Effector memory CD4-positive, alpha-beta T cell (primary cell): ENCODE measurements at places on chromosomes 11 and 22.

GRCh38 chr11:62151737-62152102 is 27.9 kb downstream of the INCENP start:
- no peaks in the 10 kb centered on the region for H3K4me1 ChIP-seq
- no peak overlapping the region for H3K4me3 ChIP-seq
- no peak overlapping the region for H3K27ac ChIP-seq

- no peak for DNase-seq
- H3K36me3 ChIP-seq: no peaks in the 10 kb centered on the region
- no peak overlapping the region for H3K27ac ChIP-seq
These were observed 2.0 kb upstream of the ASCL2 start for GRCh38 chr11:2272228-2272945.

DNA sequence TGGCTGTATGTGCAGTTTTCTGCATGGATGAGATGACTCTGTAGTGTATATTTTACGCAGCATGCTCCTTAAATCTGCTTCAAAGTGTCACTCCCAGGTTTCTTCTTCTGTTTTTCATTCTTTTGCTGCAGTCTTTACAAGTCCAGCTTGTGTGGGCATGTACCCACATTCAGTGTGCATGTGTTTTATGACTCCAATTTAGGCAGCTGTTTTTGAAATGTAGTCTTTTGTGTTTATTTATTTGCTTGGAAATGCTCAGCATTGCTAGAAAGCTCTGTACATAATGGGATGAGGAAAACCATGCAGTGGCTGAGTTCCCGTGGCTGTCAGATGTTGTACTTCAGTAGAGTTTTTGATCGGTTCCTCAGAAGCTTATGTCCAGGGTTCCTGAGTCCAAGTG is 138.5 kb downstream of the ARHGAP42 start:
- no peak for DNase-seq
- H3K4me1 ChIP-seq: no peaks in the 10 kb centered on the region
- H3K27me3 ChIP-seq: no peaks in the 10 kb centered on the region
- no peaks in the 10 kb centered on the region for H3K36me3 ChIP-seq
- no peak overlapping the region for H3K4me3 ChIP-seq

GRCh38 chr11:100546714-100547113 is 140.4 kb upstream of the ARHGAP42 start:
- H3K27me3 ChIP-seq: no peaks in the 10 kb centered on the region
- no peak overlapping the region for H3K4me3 ChIP-seq
- H3K4me1 ChIP-seq: no peaks in the 10 kb centered on the region
- no peak for DNase-seq

- H3K4me3 ChIP-seq: no peak overlapping the region
- no peaks in the 10 kb centered on the region for H3K36me3 ChIP-seq
- no peak for DNase-seq
- no peak overlapping the region for H3K27ac ChIP-seq
- peaks cover 11% of the 10 kb centered on the region for H3K27me3 ChIP-seq
These were observed 2.7 kb upstream of the SEC14L4 start for GRCh38 chr22:30508216-30508615.

DNA sequence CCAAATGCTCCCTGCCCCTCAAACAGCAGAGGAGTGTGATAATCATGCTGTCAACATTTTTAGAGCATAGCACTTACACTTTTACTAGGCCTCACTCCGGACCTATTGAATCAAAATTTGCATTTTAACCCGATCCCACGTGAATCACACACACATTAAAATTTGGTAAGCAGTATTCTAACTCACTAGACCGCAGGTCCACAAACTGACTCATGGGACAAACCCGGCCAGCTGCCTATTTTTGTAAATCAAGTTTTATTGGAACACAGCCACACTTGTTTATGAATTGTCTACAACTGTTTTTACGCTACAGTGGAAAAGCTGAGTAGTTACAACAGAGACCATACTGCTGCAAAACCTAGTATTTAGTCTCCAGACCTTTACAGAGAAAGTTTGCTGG is 43.3 kb downstream of the SNX19 start:
- H3K27ac ChIP-seq: no peak overlapping the region
- H3K27me3 ChIP-seq: no peaks in the 10 kb centered on the region
- H3K4me1 ChIP-seq: no peaks in the 10 kb centered on the region
- no peak for DNase-seq
- H3K4me3 ChIP-seq: no peak overlapping the region
- H3K36me3 ChIP-seq: peaks cover 37% of the 10 kb centered on the region

DNA sequence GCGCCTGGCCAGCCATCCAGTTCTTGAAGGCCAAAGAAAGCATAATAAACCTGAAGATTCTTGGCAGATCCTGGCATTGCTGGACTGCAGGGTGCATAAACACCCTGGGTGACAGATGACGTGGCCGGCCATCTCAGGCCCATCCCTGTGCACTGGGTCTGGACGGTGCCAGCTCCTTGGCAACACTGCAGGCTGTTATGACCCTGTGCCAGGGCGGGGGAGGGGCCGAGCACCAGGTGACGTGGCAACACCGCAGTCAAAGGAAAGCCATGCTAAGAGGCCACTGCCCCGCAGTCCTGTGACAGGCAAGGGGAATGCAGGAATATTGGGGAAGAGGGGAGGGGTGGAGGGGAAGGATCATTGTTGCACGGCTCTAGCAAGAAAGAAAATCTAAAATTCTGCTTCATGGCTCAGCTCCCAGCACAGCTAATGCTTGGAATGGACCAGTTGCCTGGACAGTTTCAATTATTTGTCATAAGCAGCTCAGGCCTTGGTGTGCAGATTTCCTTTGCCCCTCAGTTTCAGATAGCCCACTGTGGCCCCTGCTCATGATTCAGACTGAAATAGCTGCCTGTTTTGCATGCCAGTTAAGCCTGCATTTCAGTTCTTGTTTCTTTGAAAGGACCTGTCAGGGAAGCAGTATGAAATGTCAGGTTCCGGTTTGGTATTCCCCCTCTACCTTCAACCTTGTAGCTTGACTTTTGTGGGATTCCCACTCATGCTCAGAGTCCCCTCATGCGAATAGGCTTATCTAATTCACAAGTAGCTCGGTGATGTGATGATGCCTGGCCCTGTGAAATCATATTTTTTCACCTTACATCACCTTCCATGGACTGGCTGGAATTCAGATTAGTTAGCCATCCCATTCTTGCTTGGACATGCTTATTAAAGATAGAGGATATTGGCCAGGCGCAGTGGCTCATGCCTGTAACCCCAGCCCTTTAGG is 29.7 kb upstream of the DDX6 start:
- H3K4me3 ChIP-seq: no peak overlapping the region
- H3K27ac ChIP-seq: no peak overlapping the region
- H3K4me1 ChIP-seq: peaks cover 6% of the 10 kb centered on the region
- no peak for DNase-seq

GRCh38 chr11:123755813-123756212 is 1.5 kb upstream of the OR6X1 start:
- no peaks in the 10 kb centered on the region for H3K27me3 ChIP-seq
- H3K4me1 ChIP-seq: no peaks in the 10 kb centered on the region
- no peak overlapping the region for H3K27ac ChIP-seq
- no peaks in the 10 kb centered on the region for H3K36me3 ChIP-seq
- DNase-seq: no peak

GRCh38 chr11:14448240-14448639 is 51.4 kb downstream of the COPB1 start:
- H3K27me3 ChIP-seq: no peaks in the 10 kb centered on the region
- no peak overlapping the region for H3K4me3 ChIP-seq
- no peaks in the 10 kb centered on the region for H3K4me1 ChIP-seq
- H3K36me3 ChIP-seq: no peaks in the 10 kb centered on the region
- no peak overlapping the region for H3K27ac ChIP-seq
- DNase-seq: no peak

DNA sequence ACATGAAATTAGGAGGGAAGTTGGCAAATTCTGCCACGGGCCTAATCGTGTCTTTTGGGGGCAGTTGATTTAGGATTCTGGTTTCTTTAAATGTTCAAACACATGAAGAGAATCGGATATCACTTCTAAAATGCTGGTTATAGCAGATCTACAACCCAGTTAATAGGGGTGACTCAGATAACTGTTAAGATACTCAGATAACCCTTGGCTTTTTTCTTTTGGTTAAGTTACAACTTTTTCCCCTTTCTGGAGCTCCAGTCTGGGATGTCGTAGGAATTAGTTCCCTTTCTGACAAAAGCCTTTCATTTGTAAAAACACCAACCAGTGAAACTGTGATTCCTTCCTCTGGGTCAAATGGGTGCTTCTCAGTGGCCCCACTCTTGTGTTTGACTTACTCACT is 976 bp downstream of the DEPDC7 start:
- H3K4me1 ChIP-seq: peaks cover 7% of the 10 kb centered on the region
- H3K27ac ChIP-seq: no peak overlapping the region
- DNase-seq: no peak
- peaks cover 7% of the 10 kb centered on the region for H3K27me3 ChIP-seq
- peak overlapping the region; percentile 59 for H3K4me3 ChIP-seq

- H3K4me3 ChIP-seq: no peak overlapping the region
- H3K27ac ChIP-seq: no peak overlapping the region
- H3K27me3 ChIP-seq: no peaks in the 10 kb centered on the region
- H3K36me3 ChIP-seq: no peaks in the 10 kb centered on the region
- no peaks in the 10 kb centered on the region for H3K4me1 ChIP-seq
These were observed 45.0 kb upstream of the FIBIN start for GRCh38 chr11:26948881-26949280.

DNA sequence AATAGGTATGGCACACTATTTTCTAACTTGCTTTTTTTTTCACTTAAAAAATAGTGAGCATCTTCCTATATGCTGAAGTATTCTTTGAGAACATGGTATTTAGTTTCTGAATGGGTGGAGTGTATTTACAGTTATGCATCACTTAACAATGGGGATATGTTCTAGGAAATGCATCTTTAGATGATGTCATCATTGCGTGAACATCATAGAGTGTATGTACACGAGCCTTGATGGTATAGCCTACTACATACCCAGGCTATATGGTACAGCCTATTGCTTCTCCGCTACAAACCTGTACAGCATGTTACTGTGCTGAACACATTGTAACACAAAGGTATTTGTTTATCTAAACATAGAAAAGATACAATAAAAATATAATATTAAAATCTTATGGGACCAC is 124.3 kb upstream of the ASPHD2 start:
- H3K4me1 ChIP-seq: no peaks in the 10 kb centered on the region
- H3K27me3 ChIP-seq: no peaks in the 10 kb centered on the region
- H3K27ac ChIP-seq: no peak overlapping the region
- DNase-seq: no peak

- H3K27ac ChIP-seq: no peak overlapping the region
- H3K27me3 ChIP-seq: no peaks in the 10 kb centered on the region
- H3K36me3 ChIP-seq: no peaks in the 10 kb centered on the region
- H3K4me1 ChIP-seq: peaks cover 5% of the 10 kb centered on the region
- DNase-seq: no peak
These were observed 7.6 kb upstream of the MUC5AC start for GRCh38 chr11:1150116-1150515.

- H3K4me3 ChIP-seq: no peak overlapping the region
- H3K27ac ChIP-seq: no peak overlapping the region
- DNase-seq: no peak
- H3K36me3 ChIP-seq: no peaks in the 10 kb centered on the region
- H3K4me1 ChIP-seq: no peaks in the 10 kb centered on the region
These were observed 87.6 kb upstream of the LINC01488 start for GRCh38 chr11:69393865-69394233.

GRCh38 chr11:40027720-40028119 is 1431.7 kb downstream of the LRRC4C start:
- no peaks in the 10 kb centered on the region for H3K4me1 ChIP-seq
- H3K4me3 ChIP-seq: no peak overlapping the region
- H3K27me3 ChIP-seq: no peaks in the 10 kb centered on the region
- H3K36me3 ChIP-seq: no peaks in the 10 kb centered on the region
- H3K27ac ChIP-seq: no peak overlapping the region

- peaks cover 17% of the 10 kb centered on the region for H3K4me1 ChIP-seq
- no peaks in the 10 kb centered on the region for H3K36me3 ChIP-seq
- no peak for DNase-seq
These were observed 2.6 kb upstream of the GNAZ start for GRCh38 chr22:23067691-23068090.

DNA sequence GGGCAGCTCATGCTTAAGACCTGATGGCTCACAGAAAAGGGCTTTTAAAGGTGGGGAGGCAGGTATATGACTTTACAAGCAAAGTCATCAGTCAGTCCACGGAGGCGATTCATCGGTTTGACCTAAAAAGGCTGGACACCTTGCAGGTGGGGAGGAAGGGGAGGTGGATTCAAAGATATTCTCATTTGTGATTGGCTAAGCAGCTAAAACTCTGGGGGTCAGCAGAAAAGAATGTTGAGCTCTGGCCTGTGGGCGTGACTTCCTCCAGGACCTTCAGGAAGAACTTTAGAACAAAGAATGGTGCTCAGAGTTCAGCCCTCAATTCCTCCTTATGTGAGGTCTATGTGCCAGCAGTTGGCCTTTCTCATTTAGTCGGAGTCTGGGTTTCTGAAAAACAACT is 78.3 kb upstream of the LMO1 start:
- H3K27me3 ChIP-seq: no peaks in the 10 kb centered on the region
- H3K4me3 ChIP-seq: no peak overlapping the region
- H3K27ac ChIP-seq: no peak overlapping the region
- H3K4me1 ChIP-seq: no peaks in the 10 kb centered on the region

DNA sequence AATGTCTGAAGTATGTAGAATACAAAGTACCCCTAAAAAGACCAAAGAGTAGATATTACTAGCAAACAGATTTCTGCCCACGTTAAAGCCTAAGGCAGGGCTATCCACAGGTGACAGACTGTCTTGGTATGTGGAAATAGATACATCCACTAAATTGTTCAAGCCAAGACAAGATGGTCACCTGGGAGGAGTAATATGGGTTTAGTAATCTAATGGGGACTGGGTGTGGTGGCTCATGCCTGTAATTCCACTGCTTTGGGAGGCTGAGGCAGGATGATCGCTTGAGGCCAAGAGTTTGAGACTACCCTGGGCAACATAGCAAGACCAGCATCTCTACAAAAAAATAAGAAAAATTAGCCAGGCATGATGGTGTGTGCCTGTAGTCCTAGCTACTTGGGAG is 7.5 kb downstream of the SGSM3 start:
- no peak for DNase-seq
- H3K36me3 ChIP-seq: no peaks in the 10 kb centered on the region
- H3K27ac ChIP-seq: no peak overlapping the region
- no peak overlapping the region for H3K4me3 ChIP-seq
- H3K4me1 ChIP-seq: no peaks in the 10 kb centered on the region

DNA sequence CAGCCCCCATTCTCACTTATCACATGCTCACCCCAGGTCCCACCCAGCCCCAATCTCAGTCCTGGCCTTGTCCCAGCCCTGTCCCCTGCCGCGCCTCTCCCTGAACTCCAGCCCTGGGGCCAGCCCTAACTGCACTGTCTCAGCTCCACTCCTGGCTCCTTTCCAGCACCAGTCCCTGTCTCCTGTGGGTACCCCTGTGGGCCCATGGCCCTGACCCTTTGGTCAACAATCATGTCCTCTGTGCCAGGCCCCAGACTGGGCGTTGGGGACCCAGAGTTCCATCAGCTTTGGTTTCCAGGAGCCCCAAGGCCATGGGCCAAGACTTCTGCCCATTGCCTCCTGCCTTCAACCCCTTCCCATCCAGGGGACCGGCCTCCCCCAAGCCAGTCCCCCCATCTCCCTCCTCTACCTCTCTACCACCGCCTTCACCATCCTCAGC is 757 bp downstream of the SPI1 start:
- H3K36me3 ChIP-seq: no peaks in the 10 kb centered on the region
- H3K4me3 ChIP-seq: no peak overlapping the region
- no peaks in the 10 kb centered on the region for H3K4me1 ChIP-seq
- no peak overlapping the region for H3K27ac ChIP-seq
- no peak for DNase-seq

- H3K27ac ChIP-seq: no peak overlapping the region
- H3K4me1 ChIP-seq: no peaks in the 10 kb centered on the region
- H3K27me3 ChIP-seq: no peaks in the 10 kb centered on the region
- H3K4me3 ChIP-seq: no peak overlapping the region
These were observed 60.4 kb downstream of the LARGE2 start for GRCh38 chr11:45982656-45983470.
